ENCODE measurements at places on chromosomes 11 and 22. TPM values are rescaled to one million over a fixed set of nuclear protein-coding genes. Genes with fewer than 3 reads are reported as not detected.

- DNase-seq = no peak
These were observed 216.1 kb upstream of the NTM start for GRCh38 chr11:131154351-131154750.

- DNase-seq = no peak
These were observed 13.1 kb downstream of the C1QTNF6 start for GRCh38 chr22:37174964-37175363.

DNA sequence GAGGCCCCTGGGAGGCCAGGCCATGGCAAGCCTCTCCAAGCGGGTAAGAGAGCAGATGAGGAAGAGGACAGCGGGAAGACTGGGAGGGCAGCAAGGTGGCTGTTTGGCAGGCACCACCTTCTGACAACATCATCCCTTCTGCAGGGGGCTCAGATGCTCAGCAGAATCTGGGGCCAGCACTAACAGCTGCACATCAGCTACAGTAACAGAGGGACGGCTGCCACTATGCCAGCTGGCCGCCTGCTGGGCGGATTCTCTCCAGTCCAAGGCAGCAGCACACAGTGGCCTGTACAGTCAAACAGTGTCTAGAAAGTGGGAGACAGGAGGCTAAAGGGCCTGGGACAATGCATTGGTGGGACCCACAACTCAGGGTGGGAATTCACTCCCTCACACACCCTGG is 10.7 kb upstream of the TXN2 start:
- no peak for DNase-seq

The OR5M11 gene
- not detected for total RNA-seq

The OR6T1 gene
- total RNA-seq = not detected

The ACRV1 gene
- not detected for total RNA-seq

The UBQLN3 gene
- total RNA-seq = not detected

DNA sequence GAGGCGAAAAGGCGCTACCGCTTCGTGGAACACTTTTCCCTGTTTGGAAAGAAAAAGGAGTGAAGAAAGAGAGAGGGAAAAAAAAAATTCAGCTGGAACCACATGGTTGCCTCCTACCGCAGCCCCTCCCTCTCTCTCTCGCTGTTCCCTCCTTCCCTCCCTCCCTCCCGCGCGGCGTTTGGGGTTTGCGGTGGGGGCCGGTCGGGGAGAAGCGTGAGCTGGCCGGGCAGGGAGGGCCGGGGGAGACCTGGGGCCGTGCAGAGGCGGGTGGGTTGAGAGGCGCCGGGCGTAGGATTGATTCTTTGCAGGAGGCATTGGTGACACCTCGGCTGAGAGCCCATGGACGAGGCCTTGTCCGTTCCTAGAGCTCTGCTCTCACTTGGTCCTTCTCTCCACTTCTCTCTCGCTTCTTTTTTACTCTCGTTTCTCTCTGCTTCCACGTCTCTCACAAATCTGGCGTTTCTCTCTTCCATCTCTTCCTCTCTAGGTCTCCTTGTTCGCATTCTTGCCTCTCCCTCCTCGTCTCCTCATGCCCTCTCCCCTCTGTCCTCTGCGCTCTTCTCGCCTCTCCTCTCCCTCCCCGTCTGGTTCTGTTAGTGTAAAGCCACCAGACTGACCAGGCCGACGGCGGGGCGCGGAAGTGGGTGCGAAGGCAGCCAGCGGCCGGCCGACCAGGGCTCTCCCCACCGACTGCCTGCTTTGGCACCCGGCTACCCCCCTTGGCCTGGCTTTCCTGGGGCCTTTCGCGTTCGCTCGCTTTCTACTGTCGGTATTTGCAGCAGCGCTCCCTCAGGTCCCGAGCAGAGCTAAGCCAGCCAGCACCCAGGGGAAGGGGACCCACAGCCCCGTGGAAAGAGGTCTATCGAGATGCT is at the start of gene CLMP:
Gene CLMP (minus strand): TSS at position 61 of the 872 bp plus-strand sequence. CDS start 308 bp downstream, outside the sequence.
- DNase-seq = no peak

GRCh38 chr11:134120921-134121526 is 52.2 kb downstream of the JAM3 start:
- DNase-seq = no peak

GRCh38 chr11:940496-941135 is 14.9 kb downstream of the AP2A2 start:
- DNase-seq = no peak

DNA sequence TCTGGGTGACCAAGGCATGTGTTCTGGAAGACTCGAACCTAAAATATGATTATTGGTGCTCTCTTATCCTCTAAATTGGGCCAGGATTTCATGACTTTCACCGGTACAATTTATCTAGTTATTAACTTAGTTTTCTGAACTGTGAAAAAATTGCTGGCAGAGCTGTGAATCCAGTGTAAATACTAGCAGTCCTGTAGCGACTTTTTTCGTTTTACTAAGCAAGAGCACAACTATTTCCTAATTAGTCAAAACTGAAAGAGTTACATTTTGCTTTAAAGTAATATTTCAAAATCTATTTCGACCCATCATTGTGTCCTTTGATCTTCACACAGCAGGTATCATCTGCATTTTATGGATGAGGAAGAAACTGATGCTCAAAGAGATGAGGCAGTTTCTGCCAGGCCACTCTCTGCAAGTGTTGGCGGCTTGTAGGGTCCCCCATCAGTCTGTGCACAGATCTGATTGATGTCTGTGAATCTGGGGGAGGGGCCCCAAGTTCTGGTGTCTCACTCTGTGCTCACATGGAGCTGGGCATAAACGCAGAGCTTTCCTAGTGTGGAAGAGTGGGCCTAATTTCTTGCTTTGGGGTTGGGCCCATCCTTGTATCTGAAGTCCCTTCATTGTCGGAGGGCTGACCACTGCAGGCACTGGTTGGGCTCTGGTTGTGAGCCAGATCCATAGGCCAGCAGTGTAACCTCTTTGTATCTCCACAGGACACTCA is 1.4 kb upstream of the TRMT2A start:
- DNase-seq = no peak

The SMIM35 gene
- total RNA-seq = not detected
